Effector memory CD8-positive, alpha-beta T cell (primary cell): ENCODE measurements at places on chromosomes 5 and 9.
A peak's percentile ranks its signal among the peaks of the same experiment; 100 is the strongest.

GRCh38 chr9:33418090-33418489 is 15.7 kb upstream of the AQP7 start:
- no peak for DNase-seq

GRCh38 chr9:122991370-122991830 is 42.1 kb upstream of the GPR21 start:
- peak; percentile 17 for DNase-seq

DNA sequence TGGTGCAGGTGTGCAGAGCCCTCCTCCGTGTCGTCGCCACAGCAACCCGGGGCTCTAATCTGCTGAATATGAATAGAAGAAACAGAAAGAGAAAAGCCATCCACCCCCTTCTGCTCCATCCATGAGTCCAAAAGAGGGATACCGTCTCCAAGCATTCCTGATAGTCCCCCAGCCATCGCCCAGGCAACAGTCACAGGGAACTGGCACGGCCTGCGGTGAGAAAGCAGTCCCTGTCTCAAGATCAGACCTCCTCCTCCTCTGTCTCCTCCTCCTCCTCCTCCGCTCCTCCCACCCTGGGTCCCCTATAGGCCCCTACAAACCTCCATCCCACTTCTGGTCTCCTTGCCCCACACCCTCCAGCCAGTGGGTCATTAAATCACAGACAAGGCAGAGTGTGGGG is 308.1 kb upstream of the MPDZ start:
- no peak for DNase-seq

- no peak for DNase-seq
Measured at GRCh38 chr5:133367071-133367786, 245.1 kb downstream of the FSTL4 start.

- DNase-seq = no peak
Measured at GRCh38 chr9:96027251-96028131, 152.0 kb downstream of the ERCC6L2 start.

DNA sequence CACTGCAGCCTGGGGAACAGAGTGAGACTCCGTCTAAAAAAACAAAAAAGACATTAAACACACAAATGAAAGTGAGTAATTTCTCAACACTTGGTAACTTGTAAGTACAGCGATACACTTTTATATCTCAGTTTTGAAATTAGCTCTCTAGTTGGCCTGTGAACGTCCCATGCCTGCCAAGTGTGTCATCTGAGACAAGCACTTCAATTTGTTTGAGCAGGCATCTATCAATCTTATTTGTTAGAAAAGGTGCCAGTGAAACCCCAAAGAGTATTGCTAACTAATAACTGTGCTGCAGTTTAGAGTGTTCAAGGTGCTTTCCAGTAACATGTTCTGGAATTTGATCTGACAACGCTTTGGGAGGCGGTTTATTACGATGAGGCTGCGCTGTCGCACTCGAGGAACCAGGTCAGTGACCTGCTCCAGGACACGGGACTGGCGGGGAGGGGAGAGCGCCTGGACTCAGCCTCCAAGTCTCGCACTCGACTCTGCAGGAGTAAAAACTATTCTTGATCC is 1.1 kb upstream of the SPIN1 start:
- no peak for DNase-seq
